ENCODE measurements at places on chromosomes 11 and 22. TPM values are rescaled to one million over a fixed set of nuclear protein-coding genes. Genes with fewer than 3 reads are reported as not detected.

The ALX4 gene
- total RNA-seq, result not detected

The MADD gene
- 18.6 TPM for total RNA-seq

The TRIM51 gene
- not detected for total RNA-seq

The AASDHPPT gene
- total RNA-seq, result 80.5 TPM

The ASRGL1 gene
- 0.14 TPM for total RNA-seq

The DTX4 gene
- 1.7 TPM for total RNA-seq

All from nasal cavity respiratory epithelium epithelial cell of viscerocranial mucosa (primary cell).